Endothelial cell (in vitro differentiated cells): ENCODE measurements at places on chromosomes 7 and 10. TPM values are rescaled to one million over a fixed set of nuclear protein-coding genes. Genes with fewer than 3 reads are reported as not detected.

NAMPT gene
- 153 TPM for total RNA-seq

ADARB2 gene
- 54.9 TPM for total RNA-seq

ADD3 gene
- total RNA-seq, result 125 TPM

CYP3A4 gene
- not detected for total RNA-seq

ATRNL1 gene
- total RNA-seq, result 32.5 TPM

CRYGN gene
- not detected for total RNA-seq

PTPRN2 gene
- total RNA-seq, result 0.18 TPM

WDR37 gene
- total RNA-seq, result 32.6 TPM

AKR1C8 gene
- total RNA-seq, result not detected

PLPP4 gene
- total RNA-seq, result not detected
